ENCODE measurements at places on chromosomes 12 and 14.
A peak's percentile ranks its signal among the peaks of the same experiment; 100 is the strongest.

GRCh38 chr14:64879635-64880220 is at the start of gene SPTB:
SPTB (minus strand) TSS chr14:64879907; CDS start chr14:64823094, 56,813 bp downstream.
- peak; percentile 59 for DNase-seq

DNA sequence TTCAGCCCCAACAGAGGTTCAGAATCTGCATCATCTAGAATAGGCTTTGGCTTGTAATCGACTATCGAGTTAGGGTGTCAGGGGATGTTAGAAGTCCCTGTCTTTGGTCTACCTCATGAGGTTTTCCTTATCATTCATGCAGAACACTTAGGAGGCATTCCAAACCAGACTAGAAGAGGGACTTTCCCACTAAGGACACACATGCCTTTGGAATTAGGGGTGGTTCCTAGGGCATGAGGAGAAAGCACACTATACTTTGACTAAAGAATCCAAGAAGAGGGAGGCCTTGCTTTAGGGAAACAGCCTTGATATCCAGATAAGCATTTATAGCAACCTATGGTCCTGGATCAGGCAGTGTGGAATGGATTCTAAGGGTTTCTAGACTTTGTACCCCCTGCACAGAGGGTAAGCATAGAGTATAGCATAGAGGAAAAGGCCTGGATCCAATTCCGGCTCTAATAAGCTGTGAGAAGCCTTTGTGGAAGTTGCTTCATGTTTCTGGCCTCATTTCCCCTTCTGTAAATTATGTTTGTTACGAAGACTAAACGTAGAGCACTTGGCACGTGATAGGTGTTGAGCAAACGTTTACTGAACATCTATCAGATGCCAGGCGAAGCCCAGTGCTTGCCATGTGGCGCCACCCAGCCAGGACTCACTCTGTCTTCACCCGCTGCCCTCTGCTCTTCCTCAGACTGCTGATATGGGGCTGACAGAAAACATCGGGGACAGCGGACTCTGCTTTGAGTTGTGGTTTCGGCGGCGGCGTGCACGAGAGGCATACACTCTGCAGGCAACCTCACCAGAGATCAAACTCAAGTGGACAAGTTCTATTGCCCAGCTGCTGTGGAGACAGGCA is 13.2 kb downstream of the ZNF219 start:
- no peak for DNase-seq

- DNase-seq: no peak
These were observed 35.6 kb downstream of the SYNE3 start for GRCh38 chr14:95480887-95481226.

GRCh38 chr14:36724162-36724561 is 62.5 kb downstream of the PAX9 start:
- no peak for DNase-seq

GRCh38 chr12:62640910-62641448 is 174.4 kb downstream of the MON2 start:
- no peak for DNase-seq
